Ureter (tissue), 1 donor: ENCODE measurements at places on chromosomes 3 and 15. TPM values are rescaled to one million over a fixed set of nuclear protein-coding genes. Genes with fewer than 3 reads are reported as not detected.

Gene SLC24A5
- not detected for total RNA-seq

DNA sequence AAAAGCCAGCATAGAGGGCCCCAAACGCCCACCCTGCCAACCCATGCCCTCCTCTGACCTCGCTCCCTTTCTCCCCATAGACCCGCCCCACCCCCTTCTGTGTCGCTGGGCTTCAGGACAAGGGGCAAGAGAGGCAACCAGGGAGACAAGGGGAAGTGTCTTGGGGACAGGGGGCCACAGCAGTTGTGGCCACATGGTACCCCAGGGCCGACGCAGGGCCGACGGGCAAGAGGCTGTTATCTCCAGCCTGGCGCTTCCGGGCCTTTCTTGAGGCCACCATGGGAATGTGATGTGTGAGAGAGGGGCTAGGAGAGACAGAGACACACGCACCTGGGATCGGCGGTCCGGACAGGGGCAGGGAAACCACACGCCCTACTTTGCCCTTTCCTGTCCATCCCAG lies 3.4 kb upstream of the HAPLN3 start:
- DNase-seq, result no peak

- no peak for DNase-seq
Observed at GRCh38 chr3:26236531-26236930, 386.0 kb upstream of the LRRC3B start.

DNA sequence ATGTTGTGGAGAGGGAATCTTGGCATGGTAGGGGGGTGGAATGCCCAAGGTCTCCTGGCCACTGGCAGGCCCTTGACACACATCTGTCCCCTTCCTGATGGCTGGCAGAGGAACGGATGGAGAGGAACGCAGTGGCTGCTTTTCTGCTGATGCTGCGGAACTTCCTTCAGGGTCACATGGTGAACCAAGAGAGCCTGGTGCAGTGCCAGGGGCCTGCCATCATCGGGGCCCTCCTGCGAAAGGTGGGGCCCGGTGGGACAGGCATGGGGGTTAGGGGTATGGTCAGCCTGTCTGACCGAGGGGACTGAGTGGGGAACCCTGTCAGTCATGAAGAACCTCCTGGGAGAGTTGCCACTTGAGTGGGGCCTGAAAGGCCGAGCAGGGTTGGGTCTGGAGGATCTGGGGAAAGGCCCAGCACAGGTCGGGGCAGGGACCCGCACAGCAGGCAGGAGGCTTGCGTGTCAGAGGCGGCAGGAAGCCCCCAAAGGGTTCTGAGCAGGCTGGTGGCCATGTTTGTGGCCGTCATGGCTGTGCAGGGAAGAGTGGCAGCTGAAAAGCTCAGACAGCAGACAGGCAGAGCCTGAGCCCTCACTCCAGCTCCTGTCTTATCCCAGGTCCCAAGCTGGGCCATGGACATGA lies 18.1 kb downstream of the NBEAL2 start:
- DNase-seq, result no peak

Gene SLC22A13
- 0.68 TPM for total RNA-seq

- DNase-seq, result no peak
Observed at GRCh38 chr3:18126772-18127171, 298.4 kb downstream of the SATB1 start.

Gene LRRK1
- total RNA-seq, result 29.5 TPM

GRCh38 chr15:33756961-33757360 lies 211.3 kb upstream of the CHRM5 start:
- DNase-seq, result no peak

- DNase-seq, result peak; percentile 61
Observed at GRCh38 chr3:23202203-23202920, 765 bp upstream of the UBE2E2 start.

Gene SCAANT1
- total RNA-seq, result not detected

GRCh38 chr3:118144919-118145318 lies 889.7 kb downstream of the IGSF11 start:
- DNase-seq, result no peak

Gene KCNMB3
- total RNA-seq, result 5.9 TPM

- DNase-seq, result no peak
Observed at GRCh38 chr15:45785897-45786296, 151.1 kb downstream of the SQOR start.

Gene CTXN2
- total RNA-seq, result not detected

Gene RNF7
- 83.6 TPM for total RNA-seq

GRCh38 chr3:187288131-187288854 lies 3.2 kb downstream of the MASP1 start:
- no peak for DNase-seq

GRCh38 chr3:45778761-45779201 lies 17.6 kb downstream of the SLC6A20 start:
- no peak for DNase-seq

DNA sequence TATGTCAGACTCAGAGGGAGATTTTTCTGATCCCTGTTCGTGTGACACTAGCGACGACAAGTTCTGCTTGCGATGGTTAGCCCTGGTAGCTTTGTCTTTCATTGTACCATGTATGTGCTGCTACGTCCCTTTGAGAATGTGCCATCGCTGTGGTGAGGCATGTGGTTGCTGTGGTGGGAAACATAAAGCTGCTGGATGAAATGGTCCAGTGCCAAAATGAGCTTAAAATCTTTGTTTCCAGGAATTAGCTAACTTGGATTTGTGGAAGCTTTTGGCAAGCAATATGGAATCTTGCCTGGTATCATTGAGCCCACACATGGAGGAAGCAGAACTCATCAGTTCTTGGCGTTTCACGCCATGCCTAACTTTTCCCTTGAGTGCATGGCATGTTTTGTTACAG lies 98.8 kb downstream of the SPRED1 start:
- DNase-seq, result no peak

Gene GP9
- total RNA-seq, result not detected

- no peak for DNase-seq
Observed at GRCh38 chr15:33007303-33007855, 187.1 kb downstream of the FMN1 start.

GRCh38 chr3:142009029-142009428 lies 132.6 kb downstream of the ATP1B3 start:
- DNase-seq, result no peak

- no peak for DNase-seq
Observed at GRCh38 chr15:57797110-57797509, 90.6 kb downstream of the POLR2M start.

DNA sequence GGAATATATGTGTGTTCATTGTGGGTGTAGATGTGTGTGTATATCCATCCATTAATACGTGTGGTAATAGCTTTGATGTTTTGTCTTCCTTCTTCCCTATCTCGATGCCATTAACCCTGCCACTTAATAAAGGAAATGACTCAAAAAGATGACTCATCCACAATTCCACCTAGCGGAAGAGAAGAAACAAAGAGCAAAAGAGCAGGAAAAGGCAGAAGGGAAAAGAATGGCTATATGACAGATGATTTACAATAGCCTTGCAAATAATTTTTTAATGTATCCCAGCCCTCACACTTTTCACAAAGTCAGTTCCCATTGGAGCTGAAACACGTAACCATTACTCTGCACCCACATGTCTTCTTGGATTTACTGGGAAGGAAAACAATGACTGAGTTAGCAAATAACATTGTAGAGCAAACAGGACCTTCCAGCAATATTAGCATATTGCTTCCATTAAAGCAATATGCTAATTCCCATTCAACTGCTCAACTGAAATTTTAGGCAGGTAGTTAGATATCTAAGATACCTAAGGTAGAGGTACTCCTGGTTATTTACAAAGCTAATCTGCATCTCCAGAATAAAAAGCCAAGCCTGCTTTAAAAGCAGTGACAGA lies 197.2 kb downstream of the KCNAB1 start:
- no peak for DNase-seq

Gene FOXL2NB
- total RNA-seq, result not detected

- DNase-seq, result no peak
Observed at GRCh38 chr3:38528457-38528856, 32.3 kb downstream of the EXOG start.

- no peak for DNase-seq
Observed at GRCh38 chr3:89360156-89360555, 252.7 kb downstream of the EPHA3 start.

DNA sequence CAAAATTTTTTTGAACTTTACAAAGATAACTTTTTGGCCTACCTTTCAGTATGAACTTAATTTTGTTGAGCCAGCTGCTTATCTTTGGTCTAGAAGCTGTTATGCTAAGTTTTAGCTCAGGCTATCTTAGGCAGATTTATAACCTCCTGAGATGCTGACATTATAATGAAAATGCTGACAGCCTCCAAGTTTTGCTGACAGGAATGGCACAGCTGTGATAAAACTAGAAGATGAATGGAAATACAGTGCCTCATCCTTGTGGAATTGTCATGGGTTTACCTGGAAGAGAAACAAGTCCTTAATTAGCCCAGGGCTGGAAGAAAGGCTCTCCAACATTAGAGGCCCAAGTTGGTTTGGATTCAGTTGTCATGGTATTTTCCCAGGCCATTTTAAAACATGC lies 123.3 kb downstream of the OXSM start:
- DNase-seq, result no peak

DNA sequence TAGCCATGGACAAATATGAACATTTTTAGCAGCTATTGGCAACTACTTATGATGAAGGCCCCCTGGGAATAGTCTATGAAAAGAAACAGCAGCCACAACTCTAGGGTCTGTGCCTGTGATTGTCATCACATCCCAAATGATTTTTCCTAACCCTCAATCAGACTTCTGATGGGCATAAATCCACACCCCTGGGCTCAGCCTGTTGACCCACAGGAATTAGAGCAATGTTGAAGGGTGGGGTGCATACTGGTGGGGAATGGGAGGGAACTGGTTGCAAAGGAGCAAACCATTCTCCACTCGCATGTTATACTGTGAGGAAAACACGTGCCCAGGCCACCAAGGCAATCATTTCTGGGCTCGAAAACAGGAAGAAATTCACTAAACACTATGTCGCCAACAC lies 106.5 kb upstream of the CTNNB1 start:
- DNase-seq, result no peak

- no peak for DNase-seq
Observed at GRCh38 chr3:12197475-12197874, 38.8 kb upstream of the TIMP4 start.

DNA sequence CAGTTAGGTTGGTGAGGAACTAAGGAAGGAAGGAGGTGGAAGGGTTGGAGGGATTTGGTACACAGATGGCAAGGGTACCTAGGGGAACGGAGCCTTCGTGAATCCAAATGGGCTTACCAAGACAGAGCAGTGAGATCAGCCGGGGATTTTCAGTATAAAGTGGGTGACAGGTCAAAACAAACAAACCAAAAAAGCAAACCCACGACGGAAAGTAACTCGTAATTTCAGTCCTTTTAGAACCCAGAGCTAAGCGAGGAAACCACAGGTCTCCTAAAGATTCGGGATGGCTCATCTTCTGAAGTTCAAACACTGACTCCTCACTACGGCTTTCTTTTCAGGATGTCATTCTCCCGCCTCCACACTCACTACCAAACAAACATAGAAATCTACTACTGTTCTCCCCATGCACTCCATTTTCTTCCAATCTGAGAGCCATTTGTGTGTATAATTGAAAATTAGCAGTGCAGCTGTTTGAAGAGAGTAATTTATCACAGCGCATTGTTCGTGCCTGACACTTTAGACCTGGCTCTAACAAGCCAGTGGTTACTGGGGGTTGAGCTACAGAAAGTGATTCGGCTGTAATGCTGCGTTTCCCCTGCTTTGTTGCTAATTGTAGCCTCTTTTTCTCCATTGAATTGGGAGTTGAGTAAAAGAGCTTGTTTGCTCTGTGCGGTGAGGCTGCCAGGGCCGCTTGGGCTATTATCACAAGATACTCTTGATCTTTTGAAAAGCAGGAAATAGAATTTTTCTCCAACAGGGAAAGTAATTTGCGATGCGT lies 64.7 kb upstream of the CCDC39 start:
- no peak for DNase-seq
